HFF-Myc (cell line): ENCODE measurements at places on chromosomes 3 and 15.

DNA sequence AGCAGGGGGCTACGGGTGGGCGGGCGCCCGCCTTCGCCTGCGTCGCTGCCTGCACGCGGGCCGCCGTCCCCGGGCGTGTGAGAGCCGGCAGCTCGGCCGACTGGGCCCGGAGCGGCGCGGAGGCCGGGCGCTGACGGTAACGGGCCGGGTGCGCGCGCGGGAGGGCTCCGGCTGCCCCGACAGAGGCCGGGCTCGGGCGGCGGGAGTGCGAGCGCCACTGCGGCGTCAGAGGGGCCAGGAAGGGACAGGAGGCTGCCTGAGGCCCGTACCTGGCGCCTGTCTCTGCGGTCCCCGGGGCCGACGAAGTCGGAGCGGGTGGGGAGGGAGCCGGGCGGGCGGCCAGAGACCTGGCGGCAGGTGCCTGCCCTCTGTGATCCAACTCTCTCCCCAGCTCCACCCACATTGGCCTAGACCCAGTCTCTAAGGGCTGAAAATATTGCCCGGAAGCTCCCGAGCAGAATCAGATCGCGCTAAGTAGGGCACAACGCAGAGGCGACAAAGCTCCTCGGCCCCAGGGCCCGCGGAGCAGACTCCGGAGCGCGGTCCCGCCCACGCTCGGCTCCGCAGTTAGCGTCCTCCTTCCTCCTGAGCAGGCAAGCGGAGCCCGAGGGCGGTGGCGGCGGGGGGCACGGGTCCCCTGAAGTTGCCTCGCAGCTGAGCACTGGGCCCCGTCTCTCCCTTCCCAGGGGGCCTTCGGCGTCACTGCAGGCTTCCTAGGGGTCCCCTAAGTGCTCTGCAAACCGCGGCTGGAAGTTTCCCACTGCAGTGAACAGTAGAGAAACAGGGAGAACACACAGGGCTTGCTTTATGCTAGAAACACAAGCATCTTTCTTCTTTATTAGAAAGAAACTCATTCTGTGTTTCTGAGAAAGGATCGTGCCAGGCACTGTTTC is at the start of gene MAN2A2:
Gene MAN2A2, plus strand, starts transcription at position 463 of the 893 bp plus-strand sequence. CDS start 906 bp downstream, outside the sequence.
- DNase-seq, result no peak

DNA sequence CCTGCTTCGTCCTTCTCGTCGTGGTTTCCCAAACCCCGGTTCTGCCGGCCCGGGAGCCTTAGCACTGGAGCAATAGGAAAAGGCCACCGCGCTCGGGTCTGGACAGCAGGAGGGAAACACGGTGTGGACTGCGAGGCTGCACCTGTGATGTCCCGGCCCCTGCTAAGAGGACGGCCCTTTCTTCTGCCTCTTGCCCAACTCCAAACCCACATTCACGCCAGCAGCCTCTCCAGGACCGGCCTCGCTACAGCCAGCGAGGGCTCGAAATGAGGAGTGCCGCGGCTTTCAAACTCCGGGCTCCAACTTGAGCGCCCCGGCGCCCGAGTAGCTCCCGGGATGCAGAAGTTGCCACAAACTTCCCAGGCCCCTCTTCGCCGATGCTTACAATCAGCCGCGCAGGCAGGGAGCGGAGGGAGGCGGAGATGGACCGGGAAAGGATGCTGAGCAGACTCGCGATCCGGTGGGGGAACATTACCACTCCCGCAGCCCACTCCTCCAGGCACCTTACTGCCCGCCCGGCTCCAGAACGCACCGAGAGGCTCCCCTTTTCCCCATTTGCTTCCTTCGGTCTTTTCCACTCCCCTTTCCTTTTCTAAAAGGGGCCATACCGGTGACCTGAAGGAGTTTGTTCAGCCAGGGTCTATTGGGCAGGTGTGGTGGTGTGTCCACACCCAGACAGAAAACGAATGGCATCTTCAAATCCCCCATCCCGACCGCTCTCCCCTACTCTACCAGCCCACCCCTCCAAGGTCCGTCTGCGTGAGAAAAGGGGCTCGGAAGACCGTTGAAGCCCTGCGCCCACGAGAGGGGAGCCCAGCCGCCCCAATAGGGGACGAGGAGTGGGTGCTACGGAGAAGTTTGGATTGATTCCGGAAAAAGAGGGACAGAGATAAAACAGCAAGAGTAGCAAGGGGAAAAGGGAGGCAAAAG is 18.8 kb upstream of the SATB1 start:
- DNase-seq, result no peak

- DNase-seq, result peak; percentile 52
These were observed 221.8 kb downstream of the CBLB start for GRCh38 chr3:105647047-105647446.

DNA sequence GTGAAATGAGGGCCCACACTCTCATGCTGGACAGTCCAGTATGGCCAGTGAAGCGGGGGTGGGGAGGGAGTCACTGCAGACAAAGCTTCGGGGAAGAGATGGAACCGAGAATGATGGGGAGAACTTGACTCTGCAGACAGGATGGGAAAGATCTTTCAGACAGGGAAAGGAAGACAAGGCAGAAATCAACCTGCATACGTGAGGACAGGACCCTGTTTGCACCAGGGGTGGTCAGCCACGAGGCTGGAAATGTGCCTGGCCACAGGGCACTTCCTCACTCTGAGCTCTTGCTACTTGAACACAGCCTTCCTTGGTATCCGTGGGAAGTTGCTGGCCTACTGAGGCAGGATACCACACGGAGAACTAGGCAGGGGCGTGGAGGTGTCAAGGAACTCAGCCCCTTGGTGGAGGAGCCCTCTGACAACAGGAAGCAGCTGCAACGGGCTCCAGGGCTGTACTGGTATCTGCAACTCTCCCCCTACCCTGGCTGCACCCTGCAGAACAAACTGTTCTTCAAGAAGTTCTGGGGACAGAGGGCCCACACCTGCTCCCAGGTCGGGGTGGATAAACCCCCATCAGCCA is 9.3 kb upstream of the SRP14 start:
- DNase-seq, result no peak

DNA sequence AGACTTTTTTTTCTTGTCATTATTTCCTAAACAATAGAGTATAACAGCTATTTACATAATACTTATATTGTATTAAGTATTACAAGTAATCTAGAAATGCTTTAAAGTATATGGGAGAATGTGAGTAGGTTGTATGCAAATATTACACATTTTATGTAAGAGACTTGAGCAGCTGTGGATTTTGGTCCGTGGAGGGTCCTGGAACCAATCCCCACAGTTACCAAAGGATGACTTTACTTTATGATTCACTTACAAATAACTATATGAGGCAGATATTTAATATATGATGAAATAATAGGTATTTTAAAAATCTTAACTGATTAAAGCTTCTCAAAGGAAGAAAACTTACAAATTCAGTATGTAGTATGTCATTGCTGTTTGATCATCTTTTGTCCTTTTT is 56.3 kb downstream of the PPP2R3A start:
- no peak for DNase-seq
